GM23248 (cell line): ENCODE measurements at places on chromosomes 2 and 18. TPM values are rescaled to one million over a fixed set of nuclear protein-coding genes. Genes with fewer than 3 reads are reported as not detected.

The CHRNG gene
- not detected in 2 replicates for total RNA-seq

The TMEM150A gene
- total RNA-seq, result 13.5 and 20.9 TPM in 2 replicates

The AQP12B gene
- total RNA-seq, result not detected in 2 replicates

DNA sequence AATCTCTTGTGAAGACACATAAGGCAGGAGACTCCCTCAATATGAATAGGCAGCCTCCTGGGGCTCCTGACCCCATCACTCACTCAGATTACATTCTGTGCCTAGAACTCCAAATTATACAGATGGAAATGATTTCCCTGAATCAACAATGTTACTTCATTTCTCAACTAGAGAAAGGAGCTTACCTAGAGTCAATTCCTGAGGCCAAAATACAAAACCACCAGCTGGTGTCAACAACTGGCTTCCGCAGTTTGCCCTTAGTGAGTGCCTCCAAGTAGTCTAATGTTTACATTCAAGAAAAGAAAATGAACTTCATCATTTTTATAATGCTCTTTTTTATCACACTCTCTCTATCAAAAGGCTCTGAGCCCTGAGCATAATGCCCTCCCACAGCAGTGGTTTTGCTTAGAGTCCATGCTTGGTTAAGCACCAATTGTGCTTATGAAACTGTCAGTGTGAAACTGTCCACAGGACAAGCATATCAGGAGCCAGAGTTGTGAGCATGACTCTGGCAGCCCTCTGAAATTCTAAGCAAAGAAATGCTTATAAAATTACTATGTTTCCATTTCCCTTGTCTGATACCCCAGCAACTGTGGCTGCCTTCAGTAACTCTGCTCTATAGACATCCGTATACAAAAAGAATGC lies 305.7 kb upstream of the PKDCC start:
- DNase-seq, result no peak

DNA sequence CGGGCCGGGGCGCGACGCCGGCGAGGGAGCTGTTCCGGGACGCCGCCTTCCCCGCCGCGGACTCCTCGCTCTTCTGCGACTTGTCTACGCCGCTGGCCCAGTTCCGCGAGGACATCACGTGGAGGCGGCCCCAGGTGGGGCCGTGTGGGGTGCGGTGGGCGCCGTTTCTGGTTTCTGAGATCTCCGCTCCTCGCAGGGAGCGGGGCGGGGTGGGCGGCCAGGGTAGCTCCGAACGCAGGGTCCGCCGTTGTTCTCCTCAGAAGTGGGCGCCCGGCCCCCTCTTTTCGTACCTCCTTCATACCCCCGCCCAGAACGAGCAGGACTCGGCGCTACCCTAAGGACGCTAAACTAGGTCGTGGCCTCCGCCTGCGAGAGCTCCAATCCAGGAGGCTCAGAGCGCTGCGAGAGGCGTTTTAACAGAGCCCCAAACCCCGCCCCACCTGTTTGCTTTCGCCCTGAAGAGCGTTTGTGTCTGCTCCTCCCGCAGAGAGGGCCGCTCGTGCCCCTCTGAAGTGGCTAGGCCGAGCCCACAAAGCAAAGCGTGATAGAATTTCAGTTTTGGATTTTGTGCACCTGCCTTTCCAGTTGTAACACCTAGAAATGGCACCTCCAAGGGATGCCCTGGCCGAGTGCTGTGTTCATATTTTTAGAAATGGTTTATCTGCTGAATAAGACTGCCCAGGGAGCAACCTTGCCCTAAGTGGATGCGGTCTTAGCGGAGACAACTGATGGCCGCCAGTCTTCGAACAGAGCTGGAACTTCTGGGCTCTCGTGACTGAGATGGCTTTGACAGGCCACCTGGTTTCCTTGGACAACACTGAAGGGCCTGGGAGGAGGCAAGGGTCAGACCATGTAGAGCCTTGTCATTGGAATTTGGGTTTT lies 626 bp downstream of the CAPN10 start:
- DNase-seq, result peak; percentile 61

GRCh38 chr2:29374823-29375222 lies 259.6 kb downstream of the CLIP4 start:
- DNase-seq, result no peak

DNA sequence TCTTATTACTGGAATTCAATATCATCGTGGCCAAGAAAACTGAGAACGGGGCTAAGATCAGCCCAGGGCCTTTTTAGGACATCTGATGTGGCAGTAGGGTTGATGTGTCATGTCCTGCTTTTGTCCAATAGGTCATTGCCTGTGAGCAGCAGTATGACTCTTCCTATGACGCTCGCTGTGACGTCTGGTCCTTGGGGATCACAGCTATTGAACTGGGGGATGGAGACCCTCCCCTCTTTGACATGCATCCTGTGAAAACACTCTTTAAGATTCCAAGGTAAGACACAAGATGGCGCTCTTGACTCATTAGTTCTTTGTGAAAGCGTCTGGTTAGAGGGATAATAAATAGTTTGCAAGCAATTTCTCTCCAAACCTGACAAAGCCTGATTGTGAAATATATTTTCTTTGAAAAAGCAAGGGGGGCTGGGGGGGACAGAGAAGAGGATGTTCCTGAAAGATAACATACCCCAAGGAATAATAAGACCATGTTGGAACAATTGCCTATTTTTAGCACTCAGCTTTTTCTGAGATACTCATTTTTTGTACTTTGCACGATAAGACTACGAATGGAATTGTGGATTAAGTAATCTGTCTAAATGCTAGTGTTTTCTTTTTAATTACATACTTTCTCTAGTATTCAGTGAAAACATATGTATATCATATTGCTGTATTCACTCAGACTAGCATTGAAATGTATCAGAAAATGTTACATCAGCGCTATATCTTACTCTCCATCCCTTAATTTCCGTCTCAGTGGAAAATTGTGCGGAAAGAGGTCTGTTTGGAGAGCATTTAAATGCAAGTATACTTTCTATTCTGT lies 58.1 kb downstream of the MYO3B start:
- peak; percentile 52 for DNase-seq
